ENCODE measurements at places on chromosomes 12 and 14.

DNA sequence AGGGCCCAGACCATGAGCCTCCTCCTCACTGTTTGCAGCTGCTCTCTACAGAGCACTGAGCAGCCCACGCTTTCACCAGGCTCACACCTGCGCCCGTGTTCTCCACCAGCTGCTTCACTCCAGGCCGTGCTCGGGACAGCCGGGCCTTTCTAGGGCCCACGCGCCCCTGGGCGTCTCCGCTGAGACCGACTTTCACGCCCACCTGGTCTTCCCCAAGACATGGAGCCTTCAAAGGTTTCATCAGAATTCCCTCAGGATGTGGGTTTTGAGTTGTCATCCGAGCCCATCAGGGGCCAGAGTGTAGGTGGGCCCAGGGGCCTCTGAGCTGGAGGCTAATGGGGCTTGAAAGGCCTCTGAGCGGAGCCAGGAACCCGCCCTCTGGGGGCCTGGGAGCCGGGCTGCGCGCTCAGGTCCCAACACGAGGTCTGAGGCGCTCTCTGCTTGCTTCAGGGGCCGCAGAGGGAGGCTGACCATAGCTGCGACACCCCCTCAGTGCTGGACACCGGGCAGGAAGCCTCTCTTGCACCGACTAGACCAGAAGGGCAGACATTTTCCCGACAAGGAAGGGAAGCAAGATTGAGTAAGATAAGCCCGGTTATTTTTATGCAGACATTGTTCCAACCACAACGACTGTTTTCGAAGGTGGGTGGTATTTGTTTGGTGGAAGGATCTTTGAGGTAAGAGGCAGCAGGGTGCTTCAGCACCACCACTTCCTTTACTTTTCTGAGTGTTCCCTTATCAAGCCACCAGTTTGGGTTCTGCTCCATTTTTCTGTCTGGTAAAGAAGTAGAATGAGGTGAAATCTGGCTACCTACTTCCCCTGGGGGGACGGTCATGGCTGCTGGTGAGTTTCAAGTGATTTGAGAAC lies 125.0 kb upstream of the FUT8 start:
- peak; percentile 35 for DNase-seq

GRCh38 chr12:107236824-107237511 lies 143.6 kb upstream of the CRY1 start:
- DNase-seq: no peak

DNA sequence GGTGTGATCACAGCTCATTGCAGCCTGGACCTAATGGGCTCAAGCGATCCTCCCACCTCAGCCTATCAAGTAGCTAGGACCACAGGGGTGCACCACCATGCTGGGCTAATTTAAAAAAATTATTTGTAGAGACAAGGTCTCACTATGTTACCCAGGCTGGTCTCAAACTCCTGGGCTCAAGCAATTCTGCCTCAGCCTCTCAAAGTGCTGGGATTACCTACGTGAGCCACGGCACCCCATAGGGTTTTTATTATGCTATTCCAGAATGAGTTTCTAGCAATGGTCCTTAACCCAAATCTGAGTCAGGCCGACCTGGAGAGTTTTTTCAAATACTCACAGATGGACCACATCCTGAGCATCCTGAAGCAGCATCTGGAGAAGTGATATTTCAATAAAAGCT lies 159.8 kb downstream of the CPNE8 start:
- DNase-seq: no peak

DNA sequence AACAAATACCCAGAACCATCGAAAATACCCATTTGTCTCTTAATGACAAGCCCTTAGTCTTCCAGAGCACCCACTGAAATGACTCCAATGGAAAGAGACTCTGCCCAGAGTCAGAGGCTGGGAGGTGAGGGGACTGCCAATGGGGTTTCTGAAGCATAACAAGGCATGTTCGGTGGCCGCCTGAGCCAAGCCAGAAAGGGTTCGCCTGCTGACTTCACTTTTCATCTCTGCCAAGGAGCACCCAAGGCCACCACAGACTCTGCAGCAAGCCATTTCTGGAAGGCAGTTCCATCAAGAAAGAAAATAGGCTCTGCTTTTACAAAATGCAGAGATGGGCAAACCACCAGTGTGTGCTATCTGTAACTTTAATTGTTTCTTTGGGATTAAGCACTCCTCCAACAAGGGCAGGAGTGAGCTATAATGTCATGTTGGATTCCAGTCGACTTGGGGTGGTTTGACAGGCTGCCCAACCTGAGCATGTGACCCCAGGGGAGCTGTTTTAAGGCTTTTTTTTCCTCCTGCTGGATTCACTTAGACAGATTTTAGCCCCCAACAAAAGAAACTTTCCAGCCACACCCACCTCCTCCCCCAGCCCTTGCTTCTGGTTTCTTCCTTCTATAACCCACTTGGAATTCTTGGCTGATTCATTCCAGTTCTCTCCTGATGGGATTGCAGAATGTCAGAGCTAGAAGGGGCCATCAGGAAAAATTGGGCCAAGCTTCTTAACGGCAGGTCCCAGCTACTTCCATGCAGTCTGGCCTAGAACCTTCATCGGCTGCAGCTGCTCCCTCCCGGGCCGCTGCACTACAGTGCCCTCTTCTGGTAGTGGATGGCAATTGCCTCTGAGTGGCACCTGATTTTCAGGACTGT lies 24.1 kb downstream of the CKAP4 start:
- peak; percentile 52 for DNase-seq

- DNase-seq: no peak
Measured at GRCh38 chr12:1837541-1838204, 17.3 kb downstream of the LRTM2 start.

All from stimulated activated CD4-positive, alpha-beta T cell treated with anti-CD3 and anti-CD28 coated beads, Interleukin-15, amount 100 ng/mL, for 48 hours (primary cell).